Hindlimb muscle (tissue), 1 donor: ENCODE measurements at places on chromosomes 6 and 20. TPM values are rescaled to one million over a fixed set of nuclear protein-coding genes. Genes with fewer than 3 reads are reported as not detected.

GRCh38 chr6:108570517-108570916 is 9.8 kb downstream of the FOXO3 start:
- DNase-seq: no peak

The RSPH4A gene
- polyA plus RNA-seq: 0.50 TPM

DNA sequence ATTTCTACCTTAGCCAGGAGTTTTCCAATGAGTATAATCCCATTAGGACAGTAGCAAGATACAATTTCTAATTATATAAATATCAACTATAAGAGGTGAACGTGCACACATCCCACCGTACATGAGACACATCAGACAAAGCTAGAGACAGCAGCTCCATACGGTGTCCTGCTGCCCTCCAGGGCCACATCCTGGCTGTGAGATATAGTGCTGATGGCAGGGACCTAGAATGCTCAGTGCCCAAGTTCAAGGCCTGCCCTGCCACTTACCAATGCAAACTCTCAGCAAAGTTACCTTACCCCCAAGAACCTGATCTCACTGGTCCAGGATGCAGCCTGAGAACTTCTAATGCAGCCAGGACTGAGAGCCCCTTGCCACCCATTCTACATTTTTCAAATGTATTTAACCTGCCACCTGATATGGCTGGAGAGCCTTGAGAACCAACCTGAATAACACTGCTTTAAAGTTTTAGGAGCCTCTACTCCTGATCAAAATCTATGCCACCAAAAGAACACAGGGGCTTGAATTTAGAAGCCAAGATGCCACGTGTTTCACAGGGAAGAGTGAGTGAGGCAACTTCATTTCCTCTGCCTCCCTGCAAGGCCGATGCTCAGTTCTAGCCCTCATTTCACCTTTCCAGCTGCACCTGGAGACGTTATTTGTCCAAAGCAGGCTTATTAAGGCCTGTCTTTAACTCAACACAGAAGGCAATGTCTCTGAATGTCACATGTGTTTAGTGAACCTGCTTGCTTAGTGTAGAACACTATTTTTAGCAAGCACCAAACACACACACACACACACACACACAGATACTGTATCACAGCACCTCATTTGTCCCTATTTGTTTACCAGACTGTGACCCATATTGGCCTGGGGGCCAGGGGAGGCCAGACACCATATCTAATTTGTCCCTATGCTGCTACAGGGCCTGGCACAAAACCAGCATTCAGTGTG is 6.1 kb downstream of the NFATC2 start:
- no peak for DNase-seq

The NOX3 gene
- polyA plus RNA-seq: not detected

The PPP1R16B gene
- 3.7 TPM for polyA plus RNA-seq

The SIGLEC1 gene
- polyA plus RNA-seq: 4.6 TPM

The SCRT2 gene
- polyA plus RNA-seq: not detected
